Testis (tissue), 5 donors: ENCODE measurements at places on chromosomes 5 and 9. TPM values are rescaled to one million over a fixed set of nuclear protein-coding genes. Genes with fewer than 3 reads are reported as not detected.

Gene PALM2AKAP2
- total RNA-seq = 2.3 TPM

Gene GCNT4
- total RNA-seq = 2.7 TPM

Gene CMYA5
- 27.3 TPM for total RNA-seq

Gene IFNA13
- 0.63 TPM for total RNA-seq

Gene FGF10
- total RNA-seq = 4.4 TPM

Gene PCDHB14
- 8.0 TPM for total RNA-seq

Gene PCDHB6
- total RNA-seq = 3.7 TPM

GRCh38 chr5:36637101-36637500 is 30.7 kb downstream of the SLC1A3 start:
- H3K36me3 ChIP-seq = no peaks in the 10 kb centered on the region
- H3K27ac ChIP-seq = no peak overlapping the region
- no peak overlapping the region for H3K4me3 ChIP-seq
- no peak for DNase-seq
- no peaks in the 10 kb centered on the region for H3K4me1 ChIP-seq

- no peaks in the 10 kb centered on the region for H3K36me3 ChIP-seq
- H3K27ac ChIP-seq = no peak overlapping the region
- peak; percentile 8 for DNase-seq
- no peaks in the 10 kb centered on the region for H3K4me1 ChIP-seq
These were observed 22.6 kb downstream of the CLPTM1L start for GRCh38 chr5:1322036-1322900.

GRCh38 chr5:151700820-151701219 is 14.1 kb upstream of the SPARC start:
- no peak for DNase-seq
- H3K36me3 ChIP-seq = no peaks in the 10 kb centered on the region
- H3K4me1 ChIP-seq = peaks cover 49% of the 10 kb centered on the region
- no peak overlapping the region for H3K4me3 ChIP-seq

DNA sequence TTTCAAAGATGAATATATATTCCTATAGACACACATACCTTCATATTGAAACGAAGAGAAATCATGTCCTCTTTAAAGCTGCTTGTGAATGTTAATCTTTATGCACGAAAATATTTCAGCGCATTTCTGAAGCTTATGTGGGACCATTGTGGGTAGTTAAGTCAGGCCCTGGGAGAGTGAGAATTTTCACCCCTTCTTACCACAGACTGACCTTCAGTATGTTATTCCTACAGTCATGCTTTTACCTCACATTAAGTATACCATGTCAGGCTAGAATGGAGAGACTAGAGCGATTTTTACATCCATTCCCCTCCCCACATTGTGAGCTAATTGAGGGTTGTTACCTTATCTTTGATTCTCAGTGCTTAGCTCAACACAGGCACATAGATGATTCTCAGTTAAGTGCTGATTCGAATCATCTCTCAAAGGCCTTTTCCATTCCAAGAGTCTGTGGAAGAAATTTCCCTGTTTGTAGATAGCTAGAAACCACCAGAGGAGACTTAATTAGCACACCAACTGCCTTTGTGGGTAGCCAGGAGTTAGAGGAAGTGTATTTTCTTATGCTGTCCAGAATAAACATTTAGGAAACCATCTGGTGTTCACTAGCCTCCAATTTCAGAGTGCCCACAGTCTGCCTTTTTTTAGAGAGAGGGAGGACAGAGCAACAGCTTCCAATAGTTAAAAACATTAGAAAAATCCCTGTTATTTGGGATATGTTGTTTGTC is 110.5 kb downstream of the MEGF10 start:
- no peaks in the 10 kb centered on the region for H3K27me3 ChIP-seq
- no peaks in the 10 kb centered on the region for H3K36me3 ChIP-seq
- H3K4me1 ChIP-seq = no peaks in the 10 kb centered on the region
- H3K4me3 ChIP-seq = no peak overlapping the region

GRCh38 chr5:143177263-143177983 is 226.1 kb downstream of the NR3C1 start:
- no peaks in the 10 kb centered on the region for H3K36me3 ChIP-seq
- DNase-seq = no peak
- no peaks in the 10 kb centered on the region for H3K4me1 ChIP-seq

GRCh38 chr5:42718591-42718990 is 38.0 kb upstream of the CCDC152 start:
- no peak for DNase-seq
- no peaks in the 10 kb centered on the region for H3K27me3 ChIP-seq
- H3K4me1 ChIP-seq = no peaks in the 10 kb centered on the region
- H3K4me3 ChIP-seq = no peak overlapping the region

DNA sequence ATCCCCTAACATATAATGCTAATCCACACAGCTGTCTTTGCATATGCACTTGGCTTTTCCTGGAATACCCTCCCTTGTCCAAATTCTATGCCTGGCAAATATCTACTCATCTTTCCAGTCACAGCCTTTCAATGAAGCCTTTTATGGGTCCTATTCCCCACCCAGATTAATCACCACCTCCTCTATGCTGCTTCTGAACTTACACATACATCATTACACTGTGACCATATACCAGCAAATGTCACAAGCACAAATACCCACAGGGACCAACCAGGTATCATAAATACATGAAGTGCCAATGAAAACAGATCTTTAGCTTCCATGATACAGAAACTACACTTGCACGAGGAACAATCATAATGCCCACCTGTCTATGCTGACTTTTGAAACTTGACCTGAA is 22.3 kb downstream of the LPAR1 start:
- no peak for DNase-seq
- peaks cover 14% of the 10 kb centered on the region for H3K4me1 ChIP-seq

GRCh38 chr9:127975376-127976315 is 5.1 kb downstream of the EEIG1 start:
- no peak for DNase-seq
- H3K27me3 ChIP-seq = no peaks in the 10 kb centered on the region
- peak overlapping the region; percentile 65 for H3K27ac ChIP-seq
- no peaks in the 10 kb centered on the region for H3K36me3 ChIP-seq
- peaks cover 68% of the 10 kb centered on the region for H3K4me1 ChIP-seq

DNA sequence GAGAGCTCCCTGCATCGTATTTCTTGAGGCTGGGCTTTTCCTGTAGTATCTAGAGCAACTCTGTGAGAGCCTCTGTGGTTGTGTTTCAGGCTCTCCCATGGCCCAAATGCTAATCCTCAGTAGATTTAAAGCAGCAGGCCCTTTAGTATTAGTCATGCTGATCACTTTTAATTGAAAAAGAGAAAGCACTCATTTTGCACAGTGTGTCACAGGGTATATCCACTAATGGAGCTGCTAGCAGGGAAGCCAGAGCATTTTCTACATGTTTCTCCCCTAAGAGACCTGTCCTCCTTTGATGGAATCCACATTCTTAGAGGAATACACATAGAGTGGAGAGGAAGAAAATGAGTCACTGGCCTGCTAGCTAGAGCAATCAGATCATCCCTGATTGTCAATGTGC is 348.5 kb downstream of the TMEM232 start:
- H3K36me3 ChIP-seq = no peaks in the 10 kb centered on the region
- H3K27ac ChIP-seq = no peak overlapping the region
- H3K4me3 ChIP-seq = no peak overlapping the region
- no peak for DNase-seq
- no peaks in the 10 kb centered on the region for H3K4me1 ChIP-seq
